ENCODE measurements at places on chromosomes 16 and 17. TPM values are rescaled to one million over a fixed set of nuclear protein-coding genes. Genes with fewer than 3 reads are reported as not detected.
A peak's percentile ranks its signal among the peaks of the same experiment; 100 is the strongest.

EVPLL gene
- not detected for polyA plus RNA-seq

UNC45B gene
- polyA plus RNA-seq: not detected

DNA sequence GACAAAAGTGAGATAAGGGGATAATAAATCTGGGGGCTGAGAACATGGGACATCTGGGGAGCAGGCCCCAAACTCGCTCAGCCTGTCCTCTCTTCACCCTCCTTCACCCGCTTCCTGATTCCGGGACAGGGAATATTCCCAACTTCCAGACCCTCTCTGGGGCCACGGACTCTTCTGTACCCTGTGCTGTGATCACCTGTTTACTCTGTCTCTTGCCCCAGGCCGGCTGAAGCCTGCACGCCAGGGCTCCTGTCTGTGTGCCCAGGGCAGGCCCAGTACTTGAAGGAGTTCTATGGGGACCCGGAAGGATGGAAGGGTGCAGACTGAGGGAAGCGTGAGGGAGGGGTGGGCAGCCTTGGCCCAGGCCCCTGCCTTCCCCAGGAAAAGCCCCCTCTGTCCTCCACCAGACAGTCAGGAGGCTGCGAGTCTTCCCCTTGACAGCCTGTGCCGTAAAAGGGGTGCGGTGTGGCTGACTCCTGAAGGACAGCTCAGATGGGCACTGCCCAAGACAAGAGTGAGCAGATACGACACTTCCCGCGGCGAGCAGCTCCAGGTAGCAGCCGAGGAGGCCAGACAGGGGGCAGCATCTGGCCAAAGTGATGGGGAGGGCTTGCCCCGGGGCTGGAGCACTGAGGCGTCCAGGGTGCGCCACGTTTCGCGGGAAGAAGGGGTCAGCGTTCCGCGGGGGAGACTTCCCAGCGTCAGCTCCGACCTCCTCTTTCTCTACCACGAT is 1.0 kb upstream of the CCNF start:
- peak; percentile 87 for DNase-seq
- H3K4me1 ChIP-seq: peaks cover 34% of the 10 kb centered on the region
- H3K4me3 ChIP-seq: peak overlapping the region; percentile 93
- peaks cover 32% of the 10 kb centered on the region for H3K36me3 ChIP-seq
- no peaks in the 10 kb centered on the region for H3K27me3 ChIP-seq
- H3K27ac ChIP-seq: peak overlapping the region; percentile 98

GRCh38 chr17:81230043-81230820 is 7.5 kb upstream of the CEP131 start:
- no peak overlapping the region for H3K4me3 ChIP-seq
- no peaks in the 10 kb centered on the region for H3K27me3 ChIP-seq
- peaks cover 56% of the 10 kb centered on the region for H3K4me1 ChIP-seq

GRCh38 chr16:80695020-80695419 is 109.4 kb downstream of the CDYL2 start:
- no peak overlapping the region for H3K27ac ChIP-seq
- no peaks in the 10 kb centered on the region for H3K36me3 ChIP-seq
- H3K27me3 ChIP-seq: no peaks in the 10 kb centered on the region
- no peak overlapping the region for H3K4me3 ChIP-seq

NETO2 gene
- 31.2 TPM for polyA plus RNA-seq

DNA sequence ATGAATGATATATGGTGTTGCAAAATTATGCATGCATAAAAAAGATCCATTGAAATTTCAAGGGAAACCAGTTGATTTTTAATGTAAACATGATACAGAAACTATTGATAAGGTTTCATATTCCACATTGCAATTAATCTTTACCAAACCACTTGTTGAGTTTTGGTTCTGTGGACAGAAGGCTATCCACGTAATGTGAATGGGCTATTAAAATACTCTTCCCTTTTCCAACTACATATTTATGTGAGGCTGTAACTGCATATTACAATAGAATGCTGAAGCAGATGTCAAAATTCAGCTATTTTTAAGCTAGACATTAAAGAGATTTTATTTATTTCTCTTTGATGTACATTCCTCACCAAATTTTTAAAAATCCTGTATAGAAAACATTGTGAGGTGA is 33.7 kb upstream of the VPS4A start:
- H3K4me3 ChIP-seq: no peak overlapping the region
- DNase-seq: no peak
- no peaks in the 10 kb centered on the region for H3K36me3 ChIP-seq
- H3K27me3 ChIP-seq: no peaks in the 10 kb centered on the region

- no peaks in the 10 kb centered on the region for H3K4me1 ChIP-seq
- peaks cover 10% of the 10 kb centered on the region for H3K27me3 ChIP-seq
- H3K27ac ChIP-seq: no peak overlapping the region
- no peak for DNase-seq
- no peaks in the 10 kb centered on the region for H3K36me3 ChIP-seq
Observed at GRCh38 chr16:79006765-79007164, 593.8 kb downstream of the MAF start.

AIPL1 gene
- not detected for polyA plus RNA-seq

GRCh38 chr17:73191443-73192205 is 1.2 kb upstream of the COG1 start:
- H3K4me1 ChIP-seq: peaks cover 4% of the 10 kb centered on the region
- H3K36me3 ChIP-seq: peaks cover 12% of the 10 kb centered on the region
- peak; percentile 74 for DNase-seq
- peak overlapping the region; percentile 96 for H3K4me3 ChIP-seq
- H3K27ac ChIP-seq: peak overlapping the region; percentile 98
- no peaks in the 10 kb centered on the region for H3K27me3 ChIP-seq

GRCh38 chr17:48577946-48578615 is at the start of gene HOXB4:
HOXB4 (minus strand) TSS chr17:48578350; CDS start chr17:48578319, 31 bp downstream.
- peaks cover 43% of the 10 kb centered on the region for H3K4me1 ChIP-seq
- peak within 1 kb of the TSS; percentile 95 for H3K27ac ChIP-seq
- peak within 1 kb of the TSS; percentile 71 for H3K4me3 ChIP-seq
- H3K36me3 ChIP-seq: peaks cover 32% of the 10 kb centered on the region
- DNase-seq: peak; percentile 87

FBXW10 gene
- not detected for polyA plus RNA-seq

- peaks cover 18% of the 10 kb centered on the region for H3K36me3 ChIP-seq
- H3K4me3 ChIP-seq: no peak overlapping the region
- no peak for DNase-seq
- H3K27me3 ChIP-seq: no peaks in the 10 kb centered on the region
- peaks cover 22% of the 10 kb centered on the region for H3K4me1 ChIP-seq
Observed at GRCh38 chr16:11056090-11056992, 112.0 kb downstream of the CLEC16A start.

GRCh38 chr17:39200070-39200879 is at the start of gene RPL19:
RPL19 (plus strand) TSS chr17:39200283; CDS start chr17:39200345, 62 bp downstream.
- H3K36me3 ChIP-seq: peaks cover 46% of the 10 kb centered on the region
- H3K27ac ChIP-seq: peak within 1 kb of the TSS; percentile 99
- peak; percentile 91 for DNase-seq
- H3K4me3 ChIP-seq: peak within 1 kb of the TSS; percentile 73
- no peaks in the 10 kb centered on the region for H3K27me3 ChIP-seq
- H3K4me1 ChIP-seq: peaks cover 38% of the 10 kb centered on the region

BTBD17 gene
- polyA plus RNA-seq: not detected

PIRT gene
- polyA plus RNA-seq: not detected

RNF222 gene
- polyA plus RNA-seq: not detected

GRCh38 chr16:15482068-15482747 is 47.8 kb downstream of the BMERB1 start:
- DNase-seq: peak; percentile 47
- H3K27ac ChIP-seq: no peak overlapping the region
- H3K4me1 ChIP-seq: no peaks in the 10 kb centered on the region
- H3K36me3 ChIP-seq: no peaks in the 10 kb centered on the region
- no peaks in the 10 kb centered on the region for H3K27me3 ChIP-seq

- H3K4me3 ChIP-seq: no peak overlapping the region
- peak; percentile 27 for DNase-seq
- no peaks in the 10 kb centered on the region for H3K4me1 ChIP-seq
- no peaks in the 10 kb centered on the region for H3K36me3 ChIP-seq
Observed at GRCh38 chr17:40963838-40964237, 2.9 kb downstream of the KRT39 start.

DNA sequence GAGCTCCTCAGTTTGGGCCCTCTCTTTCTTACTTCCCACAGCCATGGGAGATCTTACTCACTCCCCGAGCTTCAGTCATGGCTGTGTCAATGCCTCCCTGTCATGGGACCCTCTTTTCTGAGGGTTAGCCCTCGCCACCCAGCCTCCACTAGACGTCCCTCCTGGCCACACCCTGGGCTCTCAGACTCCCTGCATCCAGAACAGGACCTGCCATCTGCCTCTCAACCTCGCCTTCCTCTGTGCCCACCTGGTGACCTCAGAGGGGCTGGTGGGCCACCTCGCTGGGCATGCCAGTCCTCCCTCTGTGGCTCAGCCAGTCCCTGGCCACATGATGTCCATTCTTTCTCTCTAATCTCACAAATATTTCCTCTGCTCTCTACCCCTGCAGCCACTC is 54.6 kb upstream of the MED9 start:
- H3K4me3 ChIP-seq: no peak overlapping the region
- H3K27me3 ChIP-seq: no peaks in the 10 kb centered on the region
- peaks cover 4% of the 10 kb centered on the region for H3K4me1 ChIP-seq
- no peak for DNase-seq
- no peak overlapping the region for H3K27ac ChIP-seq

GRCh38 chr17:29567554-29568330 is 759 bp upstream of the TP53I13 start:
- no peaks in the 10 kb centered on the region for H3K27me3 ChIP-seq
- H3K27ac ChIP-seq: peak overlapping the region; percentile 87
- peak; percentile 80 for DNase-seq
- peak overlapping the region; percentile 57 for H3K4me3 ChIP-seq
- H3K4me1 ChIP-seq: peaks cover 3% of the 10 kb centered on the region

Measured in K562 (cell line).